Activated CD8-positive, alpha-beta T cell treated with anti-CD3 and anti-CD28 coated beads, Interleukin-2, amount 10 ng/mL, durations not matched to agents 7 days and 5 days (primary cell): ENCODE measurements at places on chromosomes 6 and 20. TPM values are rescaled to one million over a fixed set of nuclear protein-coding genes. Genes with fewer than 3 reads are reported as not detected.

PAX1 gene
- total RNA-seq, result not detected

SLC35D3 gene
- not detected for total RNA-seq

DNA sequence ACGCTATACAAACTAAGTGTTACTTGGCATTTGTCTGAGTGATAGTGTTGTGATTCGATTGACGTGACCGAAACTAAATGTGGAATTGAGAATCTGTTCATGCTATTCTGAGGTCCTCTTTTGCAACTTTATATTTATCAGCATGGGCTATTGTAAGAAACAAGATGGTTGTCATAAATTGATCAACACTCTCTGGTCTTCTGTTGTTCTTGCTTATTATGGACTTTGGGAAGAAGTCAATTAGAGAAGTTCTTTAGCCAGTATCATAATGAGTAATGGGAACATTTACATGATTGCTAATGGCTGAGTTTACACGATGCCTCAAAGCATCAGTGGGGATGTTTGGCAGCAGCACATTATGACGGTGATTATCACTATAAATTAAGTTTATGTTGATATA is 195.0 kb downstream of the CD83 start:
- H3K27ac ChIP-seq, result no peak overlapping the region
- peaks cover 30% of the 10 kb centered on the region for H3K4me1 ChIP-seq
- no peak overlapping the region for H3K4me3 ChIP-seq
- no peaks in the 10 kb centered on the region for H3K36me3 ChIP-seq
- H3K27me3 ChIP-seq, result peaks cover 6% of the 10 kb centered on the region

DNA sequence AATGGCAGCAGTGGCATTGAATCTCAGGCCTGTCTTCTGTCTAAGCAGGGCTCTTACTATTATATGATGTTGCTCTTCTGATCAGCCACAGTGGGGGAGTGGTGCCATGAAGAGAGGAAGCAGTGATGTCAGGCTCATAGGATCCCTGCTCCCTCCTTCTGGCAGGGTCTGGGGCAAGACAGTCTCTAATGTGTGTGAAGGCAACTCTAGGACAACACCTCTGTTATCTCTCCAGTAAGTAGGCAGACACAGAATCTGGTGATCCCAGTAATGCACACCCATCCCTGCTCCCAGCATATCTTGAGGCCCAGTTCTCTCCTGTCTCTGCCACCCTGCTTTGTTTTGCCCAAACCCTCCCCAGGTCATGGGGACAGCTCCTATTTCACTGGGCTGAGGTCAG is 8.8 kb downstream of the C20orf202 start:
- H3K27ac ChIP-seq, result no peak overlapping the region
- H3K36me3 ChIP-seq, result no peaks in the 10 kb centered on the region
- peaks cover 34% of the 10 kb centered on the region for H3K4me1 ChIP-seq
- no peak overlapping the region for H3K4me3 ChIP-seq

- H3K27ac ChIP-seq, result no peak overlapping the region
- H3K27me3 ChIP-seq, result no peaks in the 10 kb centered on the region
- no peak overlapping the region for H3K4me3 ChIP-seq
- no peaks in the 10 kb centered on the region for H3K36me3 ChIP-seq
- H3K4me1 ChIP-seq, result peaks cover 31% of the 10 kb centered on the region
These were observed 39.7 kb downstream of the NOX3 start for GRCh38 chr6:155415953-155416352.

DNA sequence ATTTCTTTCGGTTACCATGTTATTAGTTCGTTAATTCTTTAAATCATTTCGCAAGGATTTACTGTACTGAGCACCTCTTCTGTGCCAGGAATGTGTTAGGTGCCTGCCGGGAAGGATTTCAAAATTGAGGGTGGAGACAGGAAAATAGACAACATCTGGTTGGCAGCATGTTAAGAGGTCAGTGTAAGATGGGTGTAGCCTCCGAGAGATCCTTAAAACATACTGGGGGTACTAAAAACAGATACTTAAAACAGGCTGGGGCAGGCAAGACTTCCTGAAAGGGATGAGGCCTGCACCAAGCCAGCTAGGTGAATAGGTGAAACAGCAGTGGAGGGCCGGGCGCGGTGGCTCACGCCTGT is 178.0 kb upstream of the SGK1 start:
- H3K4me3 ChIP-seq, result no peak overlapping the region
- no peaks in the 10 kb centered on the region for H3K36me3 ChIP-seq
- DNase-seq, result no peak
- H3K27me3 ChIP-seq, result peaks cover 7% of the 10 kb centered on the region

DNA sequence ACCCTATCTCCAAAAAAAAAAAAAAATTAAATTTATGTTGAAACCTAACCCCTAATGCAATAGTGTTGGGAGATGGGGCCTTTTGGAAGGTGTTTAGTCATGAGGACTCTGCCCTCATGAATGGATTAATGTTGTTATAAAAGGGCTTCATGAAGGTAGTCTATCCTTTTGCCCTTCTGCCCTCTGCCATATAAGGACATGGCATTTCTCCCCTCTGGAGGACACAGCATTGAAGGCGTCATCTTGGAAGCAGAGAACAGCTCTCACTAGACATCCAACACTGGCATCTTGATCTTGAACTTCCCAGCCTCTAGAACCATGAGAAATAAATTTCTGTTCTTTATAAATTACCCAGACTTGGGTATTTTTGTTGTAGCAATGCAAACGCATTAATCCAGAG is 35.4 kb downstream of the PDYN start:
- peaks cover 39% of the 10 kb centered on the region for H3K27me3 ChIP-seq
- H3K4me1 ChIP-seq, result no peaks in the 10 kb centered on the region
- no peak overlapping the region for H3K4me3 ChIP-seq
- no peak overlapping the region for H3K27ac ChIP-seq

- H3K4me1 ChIP-seq, result peaks cover 39% of the 10 kb centered on the region
- H3K36me3 ChIP-seq, result peaks cover 3% of the 10 kb centered on the region
- peak overlapping the region; percentile 78 for H3K4me3 ChIP-seq
- peak overlapping the region; percentile 85 for H3K27ac ChIP-seq
These were observed 641 bp downstream of the ARFGEF2 start for GRCh38 chr20:48921883-48922820.
